Nasal cavity respiratory epithelium epithelial cell of viscerocranial mucosa (primary cell): ENCODE measurements at places on chromosomes 7 and 10. TPM values are rescaled to one million over a fixed set of nuclear protein-coding genes. Genes with fewer than 3 reads are reported as not detected.

IL6 gene
- 0.34 and 3.1 TPM in 2 replicates for total RNA-seq

PNLIP gene
- not detected in 2 replicates for total RNA-seq

LIPF gene
- not detected in 2 replicates for total RNA-seq

PDE6C gene
- total RNA-seq = not detected in 2 replicates

AMZ1 gene
- under 0.01 TPM in 1 of 2 replicates, not detected in the other for total RNA-seq

ASAH2 gene
- total RNA-seq = 0.68 and 6.6 TPM in 2 replicates

UNC5B gene
- 67.2 and 67.3 TPM in 2 replicates for total RNA-seq

GPC2 gene
- 1.4 and 2.1 TPM in 2 replicates for total RNA-seq
